AML-193 (cell line): ENCODE measurements at places on chromosomes 1 and 21.

GRCh38 chr1:4394366-4394765 lies 260.0 kb upstream of the AJAP1 start:
- DNase-seq, result no peak

DNA sequence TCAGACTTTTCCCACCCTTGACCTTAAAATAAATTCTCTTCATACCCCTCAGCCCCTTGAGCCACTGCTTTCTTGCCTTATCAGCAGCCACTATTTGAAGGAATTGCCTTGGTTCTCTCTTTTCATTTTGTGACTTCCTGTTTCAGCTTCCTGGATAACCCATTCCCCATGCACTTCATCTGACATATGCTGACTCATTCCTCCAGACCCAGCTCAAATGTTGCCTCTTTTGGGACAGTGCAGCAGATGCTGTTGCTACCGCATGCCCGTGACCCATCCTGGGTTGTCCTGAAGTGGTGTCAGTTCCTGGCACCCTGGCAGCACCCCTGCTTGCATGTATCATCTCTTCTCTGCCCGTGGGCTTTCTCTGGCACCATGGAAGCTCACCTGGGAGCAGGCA lies 496.1 kb downstream of the PTPRU start:
- no peak for DNase-seq

GRCh38 chr1:246107516-246108277 lies 399.4 kb downstream of the SMYD3 start:
- no peak for DNase-seq

DNA sequence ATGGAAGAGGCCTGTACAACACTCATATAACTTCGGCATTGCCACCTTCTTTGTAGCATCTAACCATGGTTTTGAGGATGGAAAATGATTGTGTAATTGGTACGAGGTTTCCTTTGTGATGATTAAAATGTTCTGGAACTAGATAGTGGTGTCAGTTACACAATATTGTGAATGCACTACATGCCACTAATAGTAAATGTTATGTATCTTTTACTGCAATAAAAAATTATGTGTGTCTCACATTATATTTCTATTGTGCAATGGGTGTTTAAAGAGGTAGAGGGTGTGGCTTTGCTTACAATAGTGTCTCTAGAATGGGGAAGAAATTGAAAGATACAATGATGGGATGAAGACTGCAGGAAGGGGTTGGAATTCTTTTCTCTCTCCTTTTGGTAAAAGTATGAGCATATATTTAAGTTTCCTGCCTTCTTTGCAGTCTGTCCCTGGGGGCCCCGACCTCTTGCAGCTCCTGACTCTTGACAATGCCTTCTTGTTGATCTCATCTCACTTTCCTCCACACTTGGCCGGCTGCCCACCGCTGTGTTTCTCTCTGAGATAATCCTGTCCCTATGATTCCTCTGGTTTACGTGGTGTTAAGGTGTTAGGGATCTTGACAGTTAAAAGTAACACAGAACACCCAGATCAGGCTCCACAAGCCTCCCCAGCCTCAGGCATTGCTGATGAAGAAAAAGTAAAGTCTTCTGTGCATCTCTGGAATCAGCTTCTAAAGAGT lies 39.3 kb downstream of the MTARC1 start:
- no peak for DNase-seq

DNA sequence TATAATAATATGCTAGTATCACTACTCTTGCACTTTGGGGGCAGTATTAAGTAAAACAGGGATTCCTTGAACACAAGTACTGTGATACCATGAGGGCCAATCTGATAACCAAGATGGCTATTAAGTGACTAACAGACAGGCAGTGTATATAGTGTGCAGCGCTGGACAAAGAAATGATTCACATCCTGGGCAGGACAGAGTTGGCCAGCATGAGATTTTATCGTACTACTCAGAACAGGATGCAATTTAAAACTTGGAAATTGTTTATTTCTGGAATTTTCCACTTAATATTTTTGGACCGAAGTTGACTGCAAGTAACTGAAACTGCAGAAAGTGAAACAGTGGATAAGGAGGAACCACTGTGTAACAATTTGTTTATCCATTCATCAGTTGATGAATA lies 74.6 kb downstream of the DNTTIP2 start:
- no peak for DNase-seq

- DNase-seq, result no peak
Observed at GRCh38 chr21:35227786-35228185, 178.7 kb upstream of the RUNX1 start.

DNA sequence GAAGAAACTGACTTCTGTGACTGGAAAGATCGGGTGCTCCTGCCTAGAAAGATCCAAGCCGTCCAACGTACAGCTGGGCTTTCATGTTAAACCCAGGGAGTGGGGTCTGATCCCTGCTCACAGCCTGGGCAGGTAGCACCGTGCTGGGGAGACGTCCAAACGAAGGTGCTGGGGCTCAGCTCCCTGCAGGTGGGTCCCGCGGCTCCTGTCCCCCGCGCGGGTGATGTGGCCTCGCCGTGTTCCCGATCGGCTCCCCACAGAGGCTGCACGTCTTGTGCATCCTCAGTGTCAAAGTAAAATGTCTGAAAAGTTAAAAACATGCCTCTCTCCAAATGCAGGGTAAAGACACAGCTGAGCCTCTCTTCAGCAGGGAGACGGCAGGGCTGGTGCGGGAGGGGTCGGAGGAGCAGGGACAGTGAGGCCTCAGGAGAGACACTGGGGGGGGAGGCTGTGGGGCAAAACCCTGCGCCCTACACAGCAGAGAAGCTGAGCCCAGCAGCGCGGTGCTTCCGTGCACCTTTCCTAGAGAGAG lies 40.1 kb upstream of the COL6A2 start:
- no peak for DNase-seq

DNA sequence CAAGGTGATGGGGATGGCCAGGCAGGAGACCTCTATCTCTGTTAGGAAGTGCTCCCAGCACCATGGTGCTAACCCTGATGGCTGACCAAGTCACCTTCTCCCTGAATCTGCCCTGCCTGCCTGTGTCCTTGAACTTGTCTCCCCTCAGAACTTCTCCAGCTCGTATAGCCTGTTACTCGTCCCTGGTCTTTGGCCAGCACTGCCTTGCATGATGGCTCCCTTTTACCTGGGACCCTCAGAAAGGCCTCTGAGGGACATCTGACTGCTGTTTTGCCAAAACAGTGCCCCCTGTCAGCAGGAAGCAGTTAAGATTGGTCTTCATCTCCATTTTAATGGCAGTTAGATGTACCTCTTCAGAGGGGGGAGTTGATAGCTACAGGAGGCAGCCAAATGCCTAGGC lies 148.3 kb downstream of the RHOU start:
- no peak for DNase-seq

GRCh38 chr1:2046174-2046917 lies 3.9 kb upstream of the PRKCZ start:
- DNase-seq, result no peak

- DNase-seq, result no peak
Observed at GRCh38 chr1:34884961-34885360, 25.4 kb upstream of the SMIM12 start.

DNA sequence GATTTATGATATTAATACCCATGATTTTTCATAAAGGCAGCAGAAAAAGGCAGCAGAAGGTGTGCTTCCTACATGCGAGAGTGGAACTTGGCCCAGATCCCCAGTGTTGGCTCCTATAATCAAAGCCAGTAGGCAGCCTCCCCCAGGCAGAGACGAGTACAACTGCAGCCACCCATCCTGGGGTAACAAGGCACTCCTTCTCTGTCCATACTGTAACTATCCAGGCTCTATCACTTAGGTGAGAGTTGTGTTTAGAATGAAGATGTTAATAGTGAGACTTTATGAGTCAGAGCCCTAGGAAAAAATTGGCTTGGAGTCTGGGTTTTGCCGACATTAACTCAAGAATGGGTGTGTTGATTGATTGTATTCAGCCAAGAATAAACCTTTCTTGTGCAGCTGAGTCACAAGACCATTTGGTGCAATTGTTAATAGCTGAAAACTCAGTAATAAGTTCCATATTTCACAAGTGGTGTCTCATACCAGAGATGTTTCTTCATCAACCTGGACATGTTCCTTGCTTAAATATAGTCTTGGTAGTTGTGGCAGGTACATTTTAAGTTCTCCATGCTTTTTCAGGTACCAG lies 322.3 kb downstream of the DUSP10 start:
- no peak for DNase-seq

- DNase-seq, result no peak
Observed at GRCh38 chr1:232883992-232884661, 66.3 kb upstream of the NTPCR start.

DNA sequence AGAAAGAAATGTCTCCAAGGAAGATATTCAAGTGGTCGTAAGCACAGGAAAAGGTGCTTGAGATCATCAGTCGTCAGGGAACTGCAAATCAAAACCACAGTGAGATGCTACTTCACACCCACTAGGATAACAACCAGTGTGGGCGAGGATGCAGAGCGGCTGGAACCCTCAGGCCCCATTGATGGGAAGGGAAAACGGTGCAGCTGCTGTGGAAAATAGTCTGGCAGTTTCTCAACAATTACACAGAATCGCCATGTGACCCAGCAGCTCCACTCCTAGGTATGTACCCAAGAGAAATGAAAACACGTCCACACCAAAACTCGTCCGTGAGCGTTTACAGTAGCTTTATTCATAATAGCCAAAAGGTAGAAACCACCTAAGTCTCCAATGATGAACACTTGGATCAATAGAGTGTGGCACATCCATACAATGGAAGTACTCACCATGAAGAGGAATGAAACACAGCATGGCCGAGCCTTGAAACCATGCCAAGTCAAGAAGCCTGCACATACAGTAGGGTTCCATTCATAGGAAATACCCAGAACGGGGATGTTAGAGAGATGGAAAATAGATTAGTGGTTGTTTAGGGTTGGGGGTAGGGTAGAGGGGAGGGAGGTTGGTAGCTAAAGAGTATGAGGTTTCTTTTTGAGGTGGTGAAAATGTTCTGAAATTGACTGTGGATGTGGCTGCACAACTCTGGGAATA lies 6.1 kb downstream of the DFFB start:
- no peak for DNase-seq

GRCh38 chr1:110210604-110211495 lies 736 bp downstream of the KCNC4 start:
- peak; percentile 48 for DNase-seq

DNA sequence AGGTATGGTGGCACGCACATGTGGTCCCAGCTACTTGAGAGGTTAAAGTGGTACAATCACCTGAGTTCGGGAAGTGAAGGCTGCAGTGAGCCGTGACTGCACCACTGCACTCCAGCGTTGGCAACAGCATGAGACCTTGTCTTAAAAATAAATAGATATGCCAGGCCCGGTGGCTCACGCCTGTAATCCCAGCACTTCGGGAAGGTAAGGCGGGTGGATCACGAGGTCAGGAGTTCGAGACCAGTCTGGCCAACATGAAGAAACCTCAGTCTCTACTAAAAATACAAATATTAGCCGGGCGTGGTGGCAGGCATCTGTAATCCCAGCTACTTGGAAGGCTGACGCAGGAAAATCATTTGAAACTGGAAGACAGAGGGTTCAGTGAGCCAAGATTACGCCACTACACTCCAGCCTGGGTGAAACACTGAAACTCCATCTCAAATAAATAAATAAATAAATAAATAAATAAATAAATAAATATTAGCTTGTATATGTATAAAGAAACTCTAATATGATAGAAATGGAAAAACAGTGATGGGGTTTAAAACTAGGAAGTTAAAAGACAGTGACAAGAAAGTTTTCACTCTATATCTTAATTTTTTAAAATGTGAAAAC lies 18.8 kb downstream of the GATAD2B start:
- DNase-seq, result no peak

- DNase-seq, result no peak
Observed at GRCh38 chr21:36204980-36205379, 48.4 kb downstream of the DOP1B start.

- DNase-seq, result no peak
Observed at GRCh38 chr1:89100412-89100811, 25.5 kb downstream of the GBP2 start.

DNA sequence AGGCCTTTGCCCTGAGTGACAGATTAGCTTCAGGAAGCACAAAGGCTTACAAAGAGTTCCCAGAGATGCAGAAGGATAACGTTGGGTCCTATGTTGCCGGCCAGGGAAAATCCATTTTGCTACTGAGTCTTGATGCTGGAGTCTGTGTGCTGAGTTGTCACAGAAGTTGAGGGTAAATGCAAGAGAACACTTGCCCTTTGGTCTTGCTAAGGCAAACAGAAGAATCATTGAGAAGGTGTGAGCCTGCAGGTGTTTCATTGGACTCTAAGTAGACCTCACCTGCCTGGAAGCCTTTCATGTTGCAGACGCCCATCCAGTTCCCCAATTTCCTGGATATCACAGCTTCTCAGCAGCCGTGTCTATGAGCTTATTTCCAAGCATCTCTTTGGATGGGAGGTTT lies 105.2 kb downstream of the PCP4 start:
- DNase-seq, result no peak

GRCh38 chr21:40140675-40141074 lies 273.4 kb downstream of the PCP4 start:
- DNase-seq, result no peak
